Stimulated activated CD4-positive, alpha-beta T cell treated with anti-CD3 and anti-CD28 coated beads, Interleukin-15, amount 100 ng/mL, for 48 hours (primary cell): ENCODE measurements at places on chromosomes 11 and 22.

- DNase-seq: no peak
These were observed 869 bp downstream of the ZC3H7B start for GRCh38 chr22:41302021-41302767.

GRCh38 chr11:468493-468892 lies 18.4 kb downstream of the PTDSS2 start:
- no peak for DNase-seq

GRCh38 chr11:69915501-69916250 lies 96.5 kb upstream of the FGF3 start:
- peak; percentile 21 for DNase-seq

GRCh38 chr11:10716543-10717259 lies 23.1 kb upstream of the IRAG1 start:
- DNase-seq: no peak

DNA sequence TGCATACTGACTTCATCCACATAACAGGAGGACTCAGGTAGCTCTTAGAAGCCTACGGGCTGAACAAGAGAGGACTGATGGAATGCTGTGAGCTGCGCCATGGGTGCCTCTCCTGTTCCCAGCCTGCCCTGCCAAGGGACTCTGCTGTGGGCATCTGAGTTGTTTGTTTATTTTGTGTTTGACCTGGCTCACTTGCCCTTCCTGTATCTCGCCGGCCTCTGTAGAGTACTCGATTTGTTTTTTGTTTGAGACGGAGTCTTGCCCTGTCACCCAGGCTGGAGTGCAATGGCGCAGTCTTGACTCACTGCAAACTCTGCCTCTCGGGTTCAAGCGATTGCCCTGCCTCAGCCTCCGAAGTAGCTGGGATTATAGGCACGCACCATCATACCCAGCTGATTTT lies 1.8 kb downstream of the TTC38 start:
- no peak for DNase-seq

DNA sequence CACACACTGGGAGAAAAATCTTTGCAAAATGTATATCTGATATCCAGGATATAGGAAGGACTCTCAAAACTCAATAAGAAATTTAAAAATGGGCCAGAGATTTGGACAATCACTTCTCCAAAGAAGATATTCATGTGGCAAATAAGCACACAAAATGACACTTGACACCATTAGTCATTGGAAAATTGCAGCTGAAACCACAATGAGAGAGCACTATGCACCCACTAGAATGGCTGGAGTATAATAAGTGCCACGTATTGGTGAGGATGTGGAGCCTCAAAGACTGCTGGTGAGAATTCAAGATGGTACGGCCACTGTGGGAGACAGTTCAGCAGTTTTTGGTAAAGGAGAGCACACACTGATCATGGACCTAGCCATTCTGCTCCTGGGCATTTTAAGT lies 12.8 kb upstream of the OSBPL5 start:
- no peak for DNase-seq

DNA sequence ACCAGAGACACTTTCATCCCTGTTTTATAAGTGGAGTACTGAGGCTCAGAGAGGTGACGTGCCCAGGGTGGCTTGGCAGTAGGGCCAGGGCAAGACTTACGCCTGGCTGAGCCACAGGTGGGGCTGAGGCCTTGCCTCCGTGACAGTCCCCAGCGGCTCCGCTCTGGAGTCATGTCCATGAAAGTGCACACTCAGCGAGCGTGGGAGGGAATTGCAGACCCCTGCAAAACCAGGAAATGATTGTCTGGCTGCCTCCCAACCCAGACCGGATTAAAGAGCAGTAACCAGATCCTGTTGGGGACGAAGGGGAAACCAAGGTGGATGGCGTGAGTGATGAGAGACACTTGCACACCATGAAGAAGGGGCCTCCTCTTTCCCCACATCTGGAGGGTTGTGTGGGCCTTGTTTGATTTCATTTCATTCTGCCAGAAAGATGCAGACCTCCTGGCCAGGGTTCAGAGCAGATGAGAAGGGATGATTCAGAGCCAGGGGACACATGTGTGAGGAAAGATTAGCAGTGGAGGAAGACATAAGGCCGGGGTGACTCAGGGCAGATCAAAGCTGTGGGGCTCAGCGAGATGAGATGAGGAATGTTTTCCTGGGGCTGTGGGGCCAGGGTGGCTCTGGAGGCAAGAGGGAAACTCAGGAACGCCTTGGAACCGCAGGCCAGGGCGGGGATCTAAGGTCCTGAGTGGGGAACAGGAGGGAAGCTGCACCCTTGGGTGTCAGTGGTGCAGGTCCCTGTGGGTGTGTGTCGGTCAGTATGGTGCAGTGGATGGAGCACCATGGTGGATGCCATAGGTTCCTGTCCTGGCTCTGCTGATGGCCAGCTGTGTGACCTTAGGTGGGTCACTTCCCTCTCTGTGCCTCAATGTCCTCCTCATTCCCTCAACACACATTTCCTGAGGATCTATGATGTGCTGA lies 29.9 kb upstream of the LRRC32 start:
- DNase-seq: no peak

DNA sequence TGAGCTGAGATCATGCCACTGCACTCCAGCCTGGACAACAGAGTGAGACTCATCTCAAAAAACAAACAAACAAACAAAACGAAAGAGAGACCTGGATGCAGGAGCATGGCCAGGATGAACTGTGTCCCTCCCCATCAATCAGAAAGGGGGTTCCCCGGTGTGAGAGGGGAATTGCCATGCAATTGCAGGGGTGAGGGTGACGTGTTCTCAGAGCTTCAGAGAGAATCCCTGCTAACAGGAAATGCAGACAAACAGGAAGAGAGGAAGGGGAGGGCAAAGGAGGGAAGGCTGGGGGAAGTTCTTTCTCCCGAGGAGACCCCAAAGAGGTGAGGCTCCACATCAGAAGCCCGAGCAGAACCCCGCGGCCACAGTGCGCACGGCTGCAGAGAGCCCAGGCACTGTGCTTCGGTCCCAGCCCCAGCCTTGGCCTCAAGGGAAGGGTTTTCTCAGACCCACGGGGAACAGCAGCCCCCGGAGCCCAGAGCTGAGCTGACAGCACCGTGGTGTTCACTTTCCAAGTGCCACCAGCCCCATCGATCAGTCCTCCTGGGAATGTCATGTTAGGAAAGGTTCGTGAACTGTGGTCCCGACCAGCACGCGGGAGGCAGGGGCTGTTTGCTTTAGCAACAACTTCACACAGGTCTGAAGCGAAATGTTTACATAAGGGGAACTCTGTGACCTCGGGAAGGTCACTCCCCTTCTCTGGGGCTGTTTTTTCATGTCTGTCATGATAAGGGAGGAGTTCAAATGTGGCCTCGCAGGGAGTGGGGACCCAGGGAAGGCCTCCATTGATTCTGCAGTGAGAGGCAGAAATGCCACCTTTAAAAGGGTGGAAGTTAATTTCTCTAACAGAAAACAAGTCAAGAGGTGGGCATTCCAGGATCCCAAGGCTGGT lies 108.0 kb upstream of the ANO1 start:
- DNase-seq: no peak
